ENCODE measurements at places on chromosomes 13 and 19.

GRCh38 chr13:90702050-90702449 lies 645.4 kb upstream of the MIR17HG start:
- no peak for DNase-seq

- no peak for DNase-seq
Observed at GRCh38 chr19:51079481-51080110, 3.1 kb downstream of the KLK14 start.

GRCh38 chr19:36573895-36574720 lies 1.0 kb upstream of the ZNF529 start:
- DNase-seq: no peak

- no peak for DNase-seq
Observed at GRCh38 chr13:75445717-75446499, 36.1 kb downstream of the TBC1D4 start.

DNA sequence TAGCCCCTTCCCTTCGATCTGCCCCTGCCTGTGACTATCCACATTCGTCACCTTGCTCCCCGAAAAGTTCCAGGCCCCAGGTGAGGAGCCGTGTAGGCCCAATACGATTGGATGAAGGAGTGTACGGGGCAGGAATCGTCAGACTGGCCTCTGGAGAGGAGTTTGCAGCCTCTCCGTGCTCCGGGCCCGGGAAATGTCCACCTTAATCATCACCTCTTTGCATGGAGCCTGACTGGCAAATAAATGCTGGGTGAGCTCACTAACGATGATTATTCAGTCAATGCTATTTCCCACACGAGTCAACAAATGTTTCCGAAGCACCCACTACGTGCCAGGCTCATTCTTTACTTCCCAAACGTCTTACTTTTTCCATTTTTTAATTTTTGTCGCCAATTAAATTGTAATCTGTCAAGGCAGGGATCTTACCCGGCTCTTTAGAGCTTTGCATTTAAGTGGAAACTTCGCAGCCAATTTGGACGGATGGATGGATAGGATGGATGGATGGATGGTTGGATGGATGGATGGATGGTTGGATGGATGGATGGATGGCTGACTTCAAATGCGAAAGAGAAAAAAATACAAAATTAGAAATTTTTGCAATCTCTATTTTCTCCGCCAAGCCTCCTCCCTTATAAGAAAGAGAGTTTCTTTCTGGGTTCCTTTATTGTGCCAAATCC lies 45.8 kb downstream of the TGDS start:
- no peak for DNase-seq

DNA sequence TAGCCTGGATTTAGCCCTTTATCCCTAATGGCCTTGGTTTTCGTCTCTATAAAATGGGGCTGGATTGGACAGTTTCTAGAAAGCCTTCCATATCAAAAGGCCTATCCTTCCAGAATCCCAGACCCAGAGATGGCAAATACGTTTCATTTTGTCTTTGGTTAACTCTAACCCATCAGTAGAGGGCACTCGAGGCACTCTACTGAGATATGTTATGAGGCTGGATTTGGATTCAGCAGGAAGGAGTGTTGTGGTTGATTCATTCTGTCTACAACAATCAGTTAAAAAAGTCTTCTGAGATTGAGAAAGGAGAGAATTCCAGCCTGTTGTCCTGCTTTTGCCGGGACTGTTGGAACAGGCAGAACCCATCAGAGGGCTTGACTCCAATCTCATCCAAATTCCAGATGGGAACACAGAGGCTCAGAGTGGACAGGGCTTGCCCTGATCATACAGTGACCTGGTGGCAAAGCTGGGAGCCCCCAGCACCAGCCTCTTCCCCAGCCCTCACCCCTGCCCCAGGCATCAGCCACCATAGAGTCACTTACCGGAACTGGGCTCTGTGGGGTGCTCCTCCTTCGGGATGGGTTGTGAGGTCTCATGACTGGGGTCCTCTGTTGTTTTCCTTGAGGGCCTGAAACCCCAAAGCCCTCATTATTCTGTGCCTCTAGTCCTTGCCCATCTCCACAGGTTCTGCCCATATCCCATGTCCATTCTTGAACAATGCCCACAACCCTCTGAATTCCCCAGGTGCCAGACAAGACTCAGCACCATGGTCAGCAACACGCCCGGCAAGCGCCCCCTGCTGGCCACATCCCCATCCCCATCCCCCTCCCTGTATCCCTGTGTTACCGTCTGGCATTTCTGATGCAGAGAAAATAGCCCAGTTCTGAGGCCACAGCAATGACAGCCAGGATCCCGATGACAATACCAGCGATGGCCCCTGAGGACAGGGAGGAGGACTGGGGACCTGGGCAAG lies 12.3 kb upstream of the ZNF180 start:
- DNase-seq: peak; percentile 14

GRCh38 chr19:953445-954271 lies 27.8 kb downstream of the ARID3A start:
- no peak for DNase-seq

GRCh38 chr13:28654276-28654675 lies 4.7 kb upstream of the POMP start:
- no peak for DNase-seq
